ENCODE measurements at places on chromosomes 2 and 18.

DNA sequence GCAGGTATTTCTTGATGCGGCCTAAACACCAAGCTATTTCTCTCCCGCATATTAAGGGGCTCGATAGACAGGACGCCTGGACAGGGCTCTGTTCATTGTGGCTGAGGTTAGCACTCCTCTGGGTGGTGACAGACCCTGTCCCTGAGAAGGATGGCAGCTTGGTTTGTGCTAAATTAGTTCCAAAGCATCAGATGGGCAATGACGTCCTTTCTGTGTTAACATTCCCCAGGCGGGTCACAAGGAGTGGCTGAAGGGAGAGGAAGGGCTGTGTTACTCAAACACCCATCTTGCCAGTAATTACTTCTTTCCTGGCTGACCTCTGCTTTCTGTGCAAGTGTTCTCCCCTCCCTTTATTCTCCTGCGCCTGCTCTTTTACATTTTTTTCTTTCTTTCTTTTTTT lies 75.0 kb downstream of the TMEM247 start:
- no peak for DNase-seq

DNA sequence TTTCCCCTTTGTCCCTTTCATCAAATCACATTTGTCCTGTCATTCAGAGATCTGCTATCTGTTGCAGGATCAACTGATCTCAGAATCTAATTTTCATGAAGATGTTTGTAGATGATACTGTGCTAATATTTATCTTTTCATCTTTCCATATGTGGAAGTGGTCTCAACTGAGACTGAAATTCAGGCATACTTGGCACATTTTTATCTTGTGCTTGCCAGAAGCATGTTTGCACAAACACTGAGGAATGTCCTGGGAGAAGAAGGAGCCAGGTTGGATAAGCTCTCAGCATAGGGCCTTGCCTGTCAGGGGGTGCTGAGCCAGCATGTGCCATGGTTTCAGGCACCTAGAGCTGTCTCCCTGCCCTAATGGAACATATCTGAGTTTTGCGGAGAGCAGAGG lies 24.5 kb upstream of the MMADHC start:
- DNase-seq, result no peak

- DNase-seq, result no peak
Observed at GRCh38 chr2:98277162-98277859, 68.9 kb upstream of the CNGA3 start.

DNA sequence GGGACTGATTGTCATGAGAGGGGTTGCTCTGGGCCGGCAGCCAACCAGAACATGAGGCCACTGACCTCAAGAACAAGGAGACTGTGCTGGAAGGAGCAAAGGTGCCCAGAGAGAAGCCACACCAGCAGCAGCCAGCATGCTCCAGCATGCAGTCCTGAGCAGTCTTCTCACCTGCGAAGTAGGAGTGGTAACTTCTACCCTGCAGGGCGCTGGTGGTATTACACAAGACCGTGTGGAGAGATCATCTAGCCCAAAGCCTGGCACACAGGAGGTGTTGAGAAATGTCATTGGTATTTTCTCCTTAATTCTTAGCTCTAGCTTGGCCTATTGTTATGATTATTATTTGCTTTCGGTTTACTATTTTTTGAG lies 132.7 kb downstream of the TSN start:
- DNase-seq, result peak; percentile 18

GRCh38 chr2:241888641-241889040 lies 19.1 kb downstream of the RTP5 start:
- DNase-seq, result no peak

DNA sequence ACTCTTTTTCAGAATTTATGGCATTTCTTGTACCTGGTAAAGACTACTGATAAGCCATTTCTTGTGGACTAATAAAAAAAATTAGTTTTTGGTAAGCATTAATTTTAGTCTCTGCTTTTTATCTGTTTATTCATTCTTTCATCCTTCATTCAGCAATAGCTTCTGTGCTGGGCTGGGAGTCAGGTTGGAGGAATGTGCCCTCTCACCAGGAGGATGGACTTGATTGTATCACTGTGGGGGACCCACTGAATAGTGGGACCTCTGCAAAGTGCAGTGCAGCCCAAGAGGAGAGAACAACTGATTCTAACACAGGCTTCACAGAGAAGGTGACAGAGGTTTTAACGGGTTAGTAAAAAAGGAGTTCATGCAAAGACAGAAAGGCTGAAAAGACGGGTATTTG lies 39.1 kb downstream of the CDC42EP3 start:
- DNase-seq, result no peak

DNA sequence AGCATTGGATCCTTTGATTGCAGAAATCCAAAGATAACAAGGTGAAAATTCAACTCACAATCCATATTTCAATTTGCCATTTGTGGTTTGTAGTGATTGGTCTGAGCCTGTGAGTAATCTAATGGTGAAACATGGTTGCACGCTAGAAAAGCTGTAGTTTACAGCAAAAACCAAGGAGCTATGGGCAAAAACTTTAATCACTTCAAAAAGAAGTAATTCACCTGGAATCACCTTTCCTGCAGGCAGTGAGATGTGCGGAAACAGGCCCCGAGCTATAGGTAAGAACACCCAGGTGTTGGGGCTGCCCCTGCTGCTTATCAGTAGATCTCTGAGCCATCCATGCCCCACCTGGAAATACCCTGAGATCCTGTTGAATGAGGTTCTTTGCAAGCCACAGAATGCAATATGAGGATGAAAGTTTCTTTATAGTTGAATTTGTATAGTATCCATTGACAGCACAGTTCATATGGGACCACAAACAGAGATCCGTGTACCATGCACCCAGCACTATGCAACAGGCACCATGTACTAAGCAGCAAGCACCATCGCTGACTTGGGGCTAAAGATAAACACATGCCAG lies 208.2 kb downstream of the SPP2 start:
- no peak for DNase-seq

DNA sequence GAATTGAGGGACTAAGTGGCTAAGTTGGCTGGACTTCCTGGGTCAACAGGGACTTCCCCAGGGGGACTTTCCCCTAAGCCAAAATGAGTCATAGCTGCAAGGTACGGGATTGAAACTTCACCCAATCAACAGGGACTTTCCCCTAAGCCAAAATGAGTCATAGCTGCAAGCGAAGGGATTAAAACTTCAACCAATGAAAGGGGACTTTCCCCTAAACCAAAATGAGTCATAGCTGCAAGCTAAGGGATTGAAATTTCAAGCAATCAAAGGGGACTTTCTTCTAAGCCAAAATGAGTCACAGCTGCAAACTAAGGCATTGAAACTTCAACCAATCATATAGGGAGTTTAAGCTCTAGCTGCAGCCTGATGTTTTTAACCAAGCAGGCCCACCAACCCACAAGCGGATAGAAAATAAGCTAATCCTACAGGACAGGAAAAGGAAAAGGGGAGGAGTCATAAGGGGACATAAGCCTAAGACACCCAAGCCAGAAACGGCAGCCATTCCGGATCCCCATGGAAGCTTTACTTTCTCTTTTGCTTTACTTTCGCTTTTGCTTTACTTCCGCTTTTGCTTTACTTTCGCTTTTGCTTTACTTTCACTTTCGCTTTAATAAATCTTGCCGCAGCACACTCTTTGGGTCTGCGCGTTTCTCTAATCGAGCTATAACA lies 1375.4 kb upstream of the CELF4 start:
- DNase-seq, result peak; percentile 39

GRCh38 chr2:217559084-217559483 lies 443.7 kb downstream of the TNS1 start:
- DNase-seq, result no peak

GRCh38 chr2:45774688-45775244 lies 123.3 kb downstream of the PRKCE start:
- no peak for DNase-seq

GRCh38 chr2:207150284-207150683 lies 15.5 kb downstream of the KLF7 start:
- DNase-seq, result no peak

- no peak for DNase-seq
Observed at GRCh38 chr2:230807729-230808128, 57.0 kb upstream of the ITM2C start.

GRCh38 chr2:84776011-84776410 lies 104.9 kb downstream of the TRABD2A start:
- DNase-seq, result no peak

- DNase-seq, result no peak
Observed at GRCh38 chr2:33588232-33588631, 10.9 kb downstream of the FAM98A start.

DNA sequence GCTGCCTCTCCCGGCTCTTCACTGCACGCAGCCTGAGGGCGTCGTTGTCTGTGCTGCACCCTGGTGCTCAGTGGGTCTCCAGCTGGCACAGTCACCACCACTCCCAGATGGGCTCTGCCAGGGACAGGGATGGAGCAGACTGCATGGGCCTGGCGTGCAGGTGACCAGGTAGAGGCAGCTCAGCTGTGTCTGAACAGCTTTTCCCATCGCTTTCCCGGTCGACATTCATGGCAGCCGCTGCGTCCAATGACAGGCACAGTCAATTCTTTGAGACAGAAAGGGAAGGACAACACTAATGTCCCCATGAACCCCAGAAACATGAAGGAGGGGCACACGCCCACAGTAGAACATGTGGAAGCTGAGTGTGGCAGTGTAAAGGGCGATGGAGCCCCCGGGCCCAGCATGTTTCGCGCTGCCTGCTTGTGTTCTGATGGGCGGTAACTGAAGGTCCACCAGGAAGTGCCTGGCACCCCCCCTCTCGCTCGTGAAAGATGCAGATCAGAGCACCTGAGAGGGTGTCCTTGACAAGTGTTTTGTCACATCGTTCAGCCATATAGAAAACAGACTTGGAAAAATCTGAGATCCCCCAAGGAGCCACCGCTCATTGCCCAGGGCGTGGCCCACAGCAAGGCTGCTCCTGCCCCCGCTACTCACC lies 122.4 kb downstream of the NFATC1 start:
- no peak for DNase-seq

GRCh38 chr2:107285621-107286299 lies 399.8 kb upstream of the ST6GAL2 start:
- DNase-seq, result no peak

DNA sequence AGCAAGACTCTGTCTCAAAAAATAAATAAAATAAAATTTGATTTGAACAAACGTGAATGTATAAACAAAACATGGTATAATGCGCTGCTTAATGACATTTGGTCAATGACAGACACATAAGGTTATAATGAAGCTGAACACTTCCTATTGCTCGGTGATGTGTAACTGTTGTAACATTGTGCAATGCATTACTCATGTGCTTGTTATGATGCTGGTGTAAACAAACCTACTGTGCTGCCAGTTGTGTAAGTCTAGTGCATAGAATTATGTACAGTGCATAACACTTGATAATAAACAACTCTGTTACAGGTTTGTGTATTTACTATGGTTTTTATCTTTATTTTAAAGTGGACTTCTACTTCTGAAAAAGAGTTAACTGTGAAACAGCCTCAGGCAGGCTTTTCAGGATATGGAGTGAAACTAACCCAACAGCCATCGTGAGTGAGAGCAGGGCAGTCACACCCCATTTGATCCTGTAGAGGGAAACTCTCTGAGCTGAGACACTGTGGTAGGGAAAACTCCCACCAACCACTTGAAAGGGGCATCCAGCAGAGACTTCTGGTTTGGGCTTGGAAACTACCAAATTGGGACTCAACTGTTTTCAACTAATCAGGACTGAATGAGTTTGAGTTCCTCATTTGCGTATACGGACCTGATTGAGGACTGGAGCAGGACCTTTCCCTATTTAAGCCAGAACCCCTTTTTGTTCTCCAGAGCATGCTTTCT lies 8.7 kb upstream of the RPRD1A start:
- DNase-seq, result no peak

DNA sequence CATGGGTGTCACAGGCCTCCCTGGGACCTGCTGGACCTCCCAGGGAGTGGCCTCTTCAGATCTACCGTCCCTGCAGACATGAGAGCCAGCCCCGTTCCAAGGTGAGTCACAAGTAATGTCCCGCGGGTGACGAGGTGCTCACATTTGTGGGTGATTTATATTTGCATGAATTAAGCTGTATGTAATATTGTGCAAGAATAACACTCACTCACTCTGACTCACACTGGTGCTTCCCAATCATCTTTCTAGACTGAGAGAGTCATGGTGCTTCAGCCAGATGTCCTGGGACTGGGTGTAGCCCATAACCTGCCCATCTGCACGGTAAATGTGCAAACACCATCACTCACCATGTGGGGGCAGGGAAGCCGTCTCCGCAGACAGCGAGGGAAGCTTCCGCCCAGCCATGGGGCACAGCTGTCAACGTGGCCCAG lies 347.5 kb upstream of the SALL3 start:
- DNase-seq, result no peak

GRCh38 chr2:8409461-8410260 lies 272.2 kb upstream of the ID2 start:
- DNase-seq, result no peak

DNA sequence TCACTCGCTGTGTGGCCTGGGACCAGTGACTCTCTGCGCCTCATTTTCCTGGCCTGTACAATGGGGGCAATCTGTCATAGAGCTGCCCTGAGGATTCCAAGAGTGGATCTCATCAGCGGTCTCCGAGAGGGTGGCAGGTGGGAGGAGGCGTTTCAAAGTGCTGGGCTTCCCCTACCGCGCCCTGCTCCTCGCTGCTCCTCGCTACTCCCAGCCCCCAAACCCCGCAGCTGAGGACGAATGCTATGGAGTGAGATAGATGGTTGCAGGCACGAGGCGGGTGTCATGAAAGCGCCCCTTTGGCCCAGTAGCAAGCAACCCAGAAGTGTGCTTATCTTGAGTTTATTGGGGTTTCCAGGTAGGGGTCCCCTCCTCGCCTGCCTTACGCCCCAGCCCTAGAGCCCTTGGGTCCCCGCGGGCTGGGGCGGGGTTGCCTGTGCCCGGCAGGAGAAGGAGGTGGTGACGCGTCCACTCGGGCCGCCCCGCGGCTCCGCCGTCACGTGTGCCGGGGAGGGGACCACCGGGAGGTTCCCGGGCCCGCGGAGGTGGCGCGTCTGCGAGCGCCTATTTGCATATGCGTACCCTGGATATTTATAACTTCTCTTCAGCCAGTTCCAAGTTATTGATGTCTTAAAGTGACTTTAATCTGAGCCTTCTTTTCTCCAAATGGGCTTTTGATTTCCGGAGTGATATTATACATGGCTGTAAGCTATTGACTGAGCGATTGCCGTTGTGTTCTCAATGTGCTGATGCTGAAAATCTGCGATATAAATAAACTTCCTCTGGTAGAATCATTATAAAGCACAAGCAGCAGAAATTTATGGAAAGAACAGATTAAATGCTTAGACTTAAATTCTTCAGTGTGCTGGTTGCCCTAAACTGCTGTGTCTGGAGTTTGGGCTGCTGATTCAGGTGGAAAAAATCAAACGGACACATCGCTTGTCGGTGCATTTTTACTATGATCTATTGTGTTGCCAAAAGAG lies 263.7 kb downstream of the ATAD2B start:
- DNase-seq, result no peak

- no peak for DNase-seq
Observed at GRCh38 chr2:133581010-133581760, 12.9 kb upstream of the NCKAP5 start.

DNA sequence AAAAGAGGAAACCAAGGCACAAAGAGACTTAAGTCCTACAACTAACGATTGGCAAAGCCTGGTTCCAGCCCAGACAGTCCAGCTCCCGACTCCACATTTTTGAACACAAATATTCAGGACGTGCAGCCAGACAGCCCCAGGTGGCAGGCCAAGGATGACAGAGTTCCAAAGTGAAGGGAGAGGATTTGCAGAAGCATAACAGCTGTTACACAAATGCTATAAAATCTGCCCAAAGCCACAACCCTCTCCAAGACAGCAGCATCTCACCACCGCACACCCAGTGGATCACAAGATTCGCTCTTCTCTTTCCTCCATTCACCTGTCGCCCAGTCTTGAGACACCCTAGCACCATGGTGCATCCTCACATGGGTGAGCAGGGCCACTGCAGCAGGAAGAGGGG lies 227.1 kb upstream of the ID2 start:
- DNase-seq, result no peak

- no peak for DNase-seq
Observed at GRCh38 chr18:21363348-21363747, 121.3 kb downstream of the GREB1L start.

All from stimulated activated CD4-positive, alpha-beta T cell treated with anti-CD3 and anti-CD28 coated beads, TNF-alpha, amount 100 ng/mL, for 24 hours (primary cell).